ENCODE measurements at places on chromosomes 3 and 15.

DNA sequence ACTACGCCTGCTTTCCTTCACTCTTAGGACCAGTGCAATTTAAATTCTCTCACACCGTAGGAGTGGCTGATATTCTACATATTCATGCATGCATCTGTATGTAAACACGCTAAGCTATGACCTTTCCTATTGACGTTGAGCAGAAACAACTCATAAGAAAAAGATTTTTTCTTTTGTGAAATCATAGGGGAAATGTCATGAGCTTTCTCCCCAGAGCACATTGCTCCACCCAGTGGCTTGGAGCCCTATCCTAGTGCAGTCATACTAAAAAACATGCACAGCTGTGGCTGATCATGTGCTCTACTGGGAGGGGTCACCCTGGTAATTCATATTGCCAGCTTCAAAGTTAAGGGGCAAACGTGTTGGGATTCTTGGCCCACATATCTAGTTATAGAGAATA, 1.8 kb upstream of the MESD start:
- DNase-seq: no peak

GRCh38 chr15:68278595-68279405, 1.3 kb downstream of the FEM1B start:
- no peak for DNase-seq

GRCh38 chr15:25805031-25805430, 58.1 kb downstream of the ATP10A start:
- DNase-seq: no peak

DNA sequence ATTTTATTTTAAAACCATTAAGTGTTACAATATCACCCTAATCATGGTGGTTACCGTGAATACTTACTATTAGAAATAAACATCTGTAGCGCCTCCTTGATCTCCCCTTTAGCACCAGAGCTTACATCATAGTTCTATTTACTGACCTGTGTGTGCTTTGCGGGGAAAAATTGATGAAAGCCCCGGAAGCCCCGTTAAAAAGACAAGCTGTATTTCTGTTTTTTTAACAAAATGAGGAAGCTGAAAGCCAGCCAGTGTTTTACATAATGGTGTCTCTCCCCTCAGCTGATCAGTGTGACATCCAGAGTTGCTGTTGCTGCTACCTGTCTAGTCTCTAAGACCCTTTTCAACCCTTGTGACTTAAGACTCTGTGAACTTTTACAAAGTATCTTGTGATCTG, 100.8 kb downstream of the OPA1 start:
- no peak for DNase-seq

DNA sequence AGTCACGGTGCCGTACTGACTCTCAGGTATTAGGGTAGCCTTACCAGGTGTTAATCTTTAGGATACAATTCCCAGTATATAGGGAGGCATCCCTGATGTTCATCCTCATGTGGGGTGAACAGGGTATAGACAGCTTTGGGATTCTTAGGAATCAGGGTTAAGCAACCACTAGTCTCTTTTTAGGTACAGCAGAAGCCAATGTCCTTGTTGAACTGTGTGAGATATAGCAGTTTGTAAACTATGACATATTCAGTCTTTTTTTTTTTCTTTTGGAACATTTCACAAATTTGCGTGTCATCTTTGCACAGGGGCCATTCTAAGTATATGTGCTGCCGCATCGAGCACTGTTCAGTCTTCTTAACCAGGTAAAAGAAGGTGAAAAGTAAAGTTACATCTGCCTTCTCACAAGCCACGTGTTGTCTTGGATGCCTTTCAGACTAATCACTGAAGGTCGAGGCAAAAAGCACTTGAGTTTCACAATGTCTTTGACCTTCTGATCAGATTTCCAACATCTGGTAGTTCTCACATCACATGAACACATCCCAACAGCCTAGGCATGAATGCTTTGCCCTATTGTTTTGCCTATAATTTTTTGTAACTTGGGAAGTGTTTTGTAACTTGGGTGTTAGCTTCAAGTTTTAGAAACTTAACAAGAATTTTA, 17.2 kb downstream of the TSEN2 start:
- DNase-seq: no peak

DNA sequence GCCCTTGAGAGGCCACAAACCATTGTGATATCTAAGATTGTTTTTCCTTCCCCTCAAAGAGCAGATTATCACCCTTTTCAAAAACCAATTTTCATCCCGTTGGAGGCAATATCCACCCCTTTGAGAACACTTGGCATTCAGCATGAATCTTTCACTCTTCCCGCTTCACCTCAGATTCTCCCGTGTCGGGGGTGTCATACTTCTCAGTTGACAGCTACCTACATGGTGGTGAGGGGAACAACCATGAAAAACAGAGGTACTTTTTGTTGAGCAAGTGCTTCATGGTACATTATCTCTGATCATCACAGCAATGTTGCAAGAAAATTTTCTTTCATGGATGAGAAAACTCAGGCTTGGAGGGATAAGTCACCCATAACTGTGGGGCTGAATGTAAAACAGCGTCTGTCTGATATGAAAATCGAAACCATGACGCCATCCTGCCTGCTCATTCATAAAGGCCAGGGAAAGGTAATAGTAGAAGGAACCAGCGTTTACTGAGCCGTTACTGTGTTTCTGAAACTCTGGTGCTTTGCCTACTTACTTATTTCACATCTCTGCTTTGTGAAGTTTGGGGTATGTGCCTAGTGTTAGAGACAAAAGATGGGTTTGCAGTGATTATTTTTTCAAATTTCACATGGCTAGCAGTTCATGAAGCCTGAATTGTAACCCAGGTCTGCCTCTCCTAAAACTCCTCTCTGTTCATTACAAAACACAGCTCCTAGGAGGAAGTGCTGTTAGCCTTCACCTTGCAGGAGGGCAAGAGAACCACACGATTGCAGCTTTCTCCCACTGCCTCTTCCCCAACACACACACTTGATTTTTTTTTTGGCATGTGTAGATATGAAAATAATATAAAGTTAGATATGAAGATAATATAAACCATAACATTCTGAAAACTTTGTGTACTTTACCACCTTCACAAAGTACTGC, 35.4 kb downstream of the SV2B start:
- peak; percentile 24 for DNase-seq

- peak; percentile 29 for DNase-seq
Observed at GRCh38 chr3:32181365-32181764, 57.1 kb upstream of the CMTM8 start.

DNA sequence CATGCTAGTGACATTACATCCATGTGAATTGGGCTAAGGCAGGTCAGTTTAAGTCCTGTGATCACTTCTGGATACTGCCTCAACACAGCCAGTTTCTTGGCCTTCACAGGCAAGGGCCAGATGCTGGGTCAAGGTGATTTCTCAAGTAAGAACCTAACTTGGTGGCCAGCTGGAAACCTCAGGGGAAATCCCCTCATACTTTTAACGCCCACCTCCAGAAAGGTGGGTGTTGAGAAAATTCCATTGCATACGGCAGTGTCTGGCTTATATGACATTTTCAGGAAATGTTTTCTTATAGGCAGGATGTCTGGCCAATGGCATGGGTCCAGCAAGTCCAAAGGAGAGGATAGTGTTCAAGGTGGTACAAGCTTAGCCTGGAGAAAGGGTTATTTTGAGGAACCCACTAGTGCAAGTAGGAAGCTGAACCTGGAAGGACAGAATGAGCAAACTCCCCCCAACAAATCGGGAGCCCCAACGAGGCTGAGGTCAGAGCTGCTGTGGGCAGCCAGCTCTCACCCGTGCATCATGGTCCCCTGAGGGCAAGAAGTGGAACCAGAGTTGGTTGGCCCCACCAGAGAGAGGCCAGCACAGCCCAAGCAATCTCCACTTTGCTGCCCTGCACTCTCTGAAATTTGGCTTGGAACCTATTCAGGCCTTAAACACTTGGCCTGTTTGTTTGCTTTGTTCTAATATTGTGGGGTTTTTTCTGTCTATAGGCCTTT, 135.4 kb downstream of the PDE8A start:
- DNase-seq: no peak

DNA sequence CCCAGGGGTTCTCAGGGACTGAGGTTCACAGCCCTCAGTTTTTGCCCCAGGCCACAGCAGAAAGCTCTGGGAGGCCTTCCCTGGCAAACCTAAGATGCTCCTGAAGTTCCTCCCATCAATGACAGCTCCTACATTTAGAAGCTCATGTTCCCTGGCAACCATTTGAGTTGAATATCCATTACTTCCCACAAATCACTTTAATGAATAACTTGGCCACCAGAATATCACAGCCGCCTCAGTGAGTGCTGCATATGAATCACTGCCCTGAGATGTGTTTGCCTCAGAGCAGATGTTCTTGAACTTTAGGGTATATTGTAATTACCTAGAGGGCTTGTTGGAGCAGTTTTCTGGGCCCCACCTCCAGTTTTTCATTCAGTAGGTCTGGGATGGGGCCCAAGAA, 27.4 kb downstream of the SLCO2A1 start:
- no peak for DNase-seq

GRCh38 chr3:132382688-132383194, 34.6 kb upstream of the DNAJC13 start:
- no peak for DNase-seq

All from NCI-H2029 treated with DMSO at 0.1 percent for 48 hours (cell line).